Lower leg skin (tissue), 4 donors: ENCODE measurements at places on chromosomes 13 and 19. TPM values are rescaled to one million over a fixed set of nuclear protein-coding genes. Genes with fewer than 3 reads are reported as not detected.

SAMD4B gene
- 132 TPM for total RNA-seq

DNA sequence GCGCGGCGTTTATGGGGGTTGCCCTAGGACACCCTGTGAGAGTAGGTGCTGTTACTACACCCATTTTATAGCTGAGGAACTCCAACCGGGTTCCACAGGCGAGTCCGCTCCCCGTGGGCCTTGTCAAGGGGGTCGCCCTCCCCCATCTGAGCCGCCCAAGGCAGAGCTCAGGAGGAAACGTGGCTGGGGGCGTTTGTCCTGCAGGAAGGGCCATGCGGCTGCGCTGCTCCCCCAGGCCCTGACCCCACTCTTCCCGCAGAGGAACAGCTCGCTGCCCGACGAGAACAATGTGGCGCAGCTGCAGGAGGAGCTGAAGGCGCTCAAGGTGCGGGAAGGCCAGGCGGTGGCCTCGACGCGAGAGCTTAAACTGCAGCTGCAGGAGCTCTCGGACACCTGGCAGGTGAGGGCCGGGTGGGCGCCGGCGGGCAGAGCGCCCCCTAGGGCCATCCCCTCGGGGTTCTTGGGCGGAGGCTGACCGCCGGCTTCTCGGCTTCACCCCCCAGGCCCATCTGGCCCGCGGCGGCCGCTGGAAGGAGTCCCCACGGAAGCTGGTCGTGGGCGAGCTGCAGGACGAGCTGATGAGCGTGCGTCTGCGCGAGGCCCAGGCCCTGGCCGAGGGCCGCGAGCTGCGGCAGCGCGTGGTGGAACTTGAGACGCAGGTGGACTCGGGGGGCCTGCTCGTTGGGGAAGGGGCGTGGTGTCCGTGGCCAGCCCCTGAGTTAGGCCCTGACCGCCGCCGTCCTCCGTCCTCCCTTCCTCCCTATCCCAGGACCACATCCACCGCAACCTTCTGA, 12.4 kb downstream of the PRR36 start:
- no peak for DNase-seq

DNA sequence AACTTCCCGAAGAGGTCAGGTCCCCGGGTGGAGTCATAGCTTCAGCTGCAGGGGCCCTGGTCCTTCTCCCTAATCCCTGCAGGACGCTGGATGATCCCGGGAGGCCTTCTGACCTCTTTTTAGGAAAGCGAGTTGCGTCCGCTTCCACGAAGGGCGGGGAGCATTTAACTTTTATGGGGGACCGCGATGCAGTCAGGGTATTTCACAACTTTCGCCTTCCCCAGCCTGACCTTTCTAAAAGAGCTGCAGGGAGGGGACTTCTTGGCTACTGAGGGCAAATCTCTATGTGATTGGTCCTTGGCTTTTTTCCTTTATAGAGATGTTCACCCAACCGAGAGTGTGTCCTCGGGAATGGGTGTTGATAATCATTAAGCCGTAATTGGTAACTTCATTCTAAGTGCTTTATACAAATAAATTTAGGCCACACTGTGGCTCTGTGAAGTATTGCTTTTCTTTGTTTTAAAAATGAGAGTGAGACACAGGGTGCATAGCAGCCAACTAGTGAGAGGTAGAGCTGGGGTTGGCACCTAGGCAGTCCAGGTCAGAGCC, 778 bp downstream of the ZNF230 start:
- peak; percentile 82 for DNase-seq

GRCh38 chr13:42876270-42876714, 94.9 kb downstream of the FAM216B start:
- no peak for DNase-seq

DNA sequence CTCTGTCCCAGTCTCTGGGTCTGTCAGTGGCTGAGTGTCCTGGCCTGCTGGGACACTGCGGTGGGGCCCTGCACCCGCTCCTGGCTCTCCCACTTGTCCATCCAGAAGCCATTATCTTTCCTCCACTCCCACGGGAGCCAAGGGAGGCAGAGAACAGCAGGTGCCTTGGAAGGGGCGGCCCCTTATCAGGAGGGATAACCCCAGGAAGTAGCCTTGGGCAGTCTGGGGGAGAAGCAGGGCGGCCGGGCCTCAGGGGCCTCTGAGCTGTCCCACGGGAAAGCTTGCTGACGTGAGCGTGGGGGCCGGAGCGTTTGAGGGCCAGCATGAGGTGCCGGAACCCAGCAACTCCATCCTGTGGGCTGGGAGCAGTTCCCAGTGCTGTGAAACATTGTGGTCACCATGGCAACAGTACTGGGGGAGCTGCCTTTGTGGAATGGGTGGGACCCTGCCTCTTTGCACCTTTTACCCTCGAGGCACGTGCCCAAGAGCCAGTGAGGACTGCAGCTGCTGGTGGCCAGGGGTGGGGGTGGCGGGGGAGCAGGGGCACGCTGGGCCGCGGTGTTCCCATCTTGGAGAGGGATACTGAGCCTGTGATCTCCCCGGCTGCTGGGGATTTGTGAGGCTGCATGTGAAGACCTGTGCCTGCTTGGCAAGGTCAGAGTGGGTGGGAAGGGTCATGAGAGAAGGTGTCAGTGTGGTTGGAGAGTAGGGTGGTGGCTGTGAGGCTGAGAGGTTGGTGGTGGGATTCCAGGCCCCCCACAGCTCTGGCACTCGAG, 20.9 kb downstream of the KLHL26 start:
- DNase-seq: no peak

DNA sequence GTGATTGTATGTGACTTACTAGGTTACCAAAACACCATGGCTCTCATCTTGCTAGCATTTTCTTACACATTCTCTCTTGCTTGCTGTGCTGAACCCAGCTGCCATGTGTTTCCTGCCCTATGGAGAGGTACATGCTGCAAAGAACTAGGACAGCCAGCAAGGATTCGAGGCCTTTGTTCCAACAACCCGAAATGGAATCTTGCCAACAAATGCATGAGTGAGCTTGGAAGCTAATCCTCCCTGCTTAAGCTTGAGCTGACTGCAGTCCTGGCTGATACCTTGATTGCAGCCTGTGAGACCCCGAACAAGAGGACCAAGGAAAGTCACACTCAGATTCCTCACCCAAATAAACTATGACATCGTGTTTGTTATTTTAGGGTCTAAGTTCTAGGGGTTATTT, 651.2 kb downstream of the SLITRK6 start:
- no peak for DNase-seq
